ENCODE measurements at places on chromosomes 16 and 17.

DNA sequence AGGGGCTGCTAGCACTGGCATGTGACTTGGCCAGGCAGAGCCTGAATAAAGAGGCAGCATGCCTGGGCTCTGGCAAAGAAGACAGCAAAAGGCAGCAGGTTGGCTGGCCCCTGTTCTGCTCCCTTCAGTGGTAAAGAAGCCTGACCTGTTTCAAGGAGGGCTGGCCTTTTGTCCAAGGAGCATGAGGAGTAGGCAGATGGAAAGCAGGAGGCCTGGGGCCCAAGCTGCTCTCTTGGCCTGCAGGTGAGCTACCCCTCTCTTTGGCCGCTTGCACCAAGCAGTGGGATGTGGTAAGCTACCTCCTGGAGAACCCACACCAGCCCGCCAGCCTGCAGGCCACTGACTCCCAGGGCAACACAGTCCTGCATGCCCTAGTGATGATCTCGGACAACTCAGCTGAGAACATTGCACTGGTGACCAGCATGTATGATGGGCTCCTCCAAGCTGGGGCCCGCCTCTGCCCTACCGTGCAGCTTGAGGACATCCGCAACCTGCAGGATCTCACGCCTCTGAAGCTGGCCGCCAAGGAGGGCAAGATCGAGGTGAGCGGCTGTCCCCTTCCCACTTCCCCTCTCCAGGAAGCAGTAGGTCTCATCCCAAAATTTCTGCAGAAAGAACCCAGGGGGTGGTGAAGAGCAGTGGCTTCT is 8.0 kb downstream of the TRPV2 start:
- no peak for DNase-seq
- H3K27me3 ChIP-seq = no peaks in the 10 kb centered on the region
- H3K36me3 ChIP-seq = peaks cover 30% of the 10 kb centered on the region
- no peak overlapping the region for H3K27ac ChIP-seq
- H3K4me3 ChIP-seq = no peak overlapping the region

GRCh38 chr16:17469741-17470181 is 999 bp downstream of the XYLT1 start:
- no peaks in the 10 kb centered on the region for H3K27me3 ChIP-seq
- H3K4me1 ChIP-seq = peaks cover 20% of the 10 kb centered on the region
- DNase-seq = no peak
- H3K27ac ChIP-seq = peak overlapping the region; percentile 72
- H3K36me3 ChIP-seq = no peaks in the 10 kb centered on the region

DNA sequence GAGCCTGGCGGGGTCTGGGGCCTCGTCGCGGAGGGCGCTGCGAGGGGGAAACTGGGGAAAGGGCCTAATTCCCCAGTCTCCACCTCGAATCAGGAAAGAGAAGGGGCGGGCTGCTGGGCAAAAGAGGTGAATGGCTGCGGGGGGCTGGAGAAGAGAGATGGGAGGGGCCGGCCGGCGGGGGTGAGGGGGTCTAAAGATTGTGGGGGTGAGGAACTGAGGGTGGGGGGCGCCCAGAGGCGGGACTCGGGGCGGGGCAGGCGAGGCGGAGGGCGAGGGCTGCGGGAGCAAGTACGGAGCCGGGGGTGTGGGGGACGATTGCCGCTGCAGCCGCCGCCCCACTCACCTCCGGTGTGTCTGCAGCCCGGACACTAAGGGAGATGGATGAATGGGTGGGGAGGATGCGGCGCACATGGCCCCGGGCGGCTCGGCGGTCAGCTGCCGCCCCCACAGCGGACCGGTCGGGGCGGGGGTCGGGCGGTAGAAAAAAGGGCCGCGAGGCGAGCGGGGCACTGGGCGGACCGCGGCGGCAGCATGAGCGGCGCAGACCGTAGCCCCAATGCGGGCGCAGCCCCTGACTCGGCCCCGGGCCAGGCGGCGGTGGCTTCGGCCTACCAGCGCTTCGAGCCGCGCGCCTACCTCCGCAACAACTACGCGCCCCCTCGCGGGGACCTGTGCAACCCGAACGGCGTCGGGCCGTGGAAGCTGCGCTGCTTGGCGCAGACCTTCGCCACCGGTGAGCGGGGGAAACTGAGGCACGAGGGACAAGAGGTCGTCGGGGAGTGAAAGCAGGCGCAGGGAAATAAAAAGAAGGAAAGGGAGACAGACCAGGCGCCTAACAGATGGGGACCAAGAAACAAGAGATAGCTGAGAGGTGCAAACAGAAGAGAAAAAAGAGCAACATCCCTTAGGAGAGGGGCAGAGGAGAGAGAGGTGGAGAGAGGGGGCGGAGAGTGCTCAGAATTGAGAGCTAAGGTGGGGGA is at the start of gene PNMT:
Gene PNMT (plus strand): TSS at position 509 of the 980 bp plus-strand sequence. CDS start 23 bp downstream, at position 532.
- DNase-seq = peak; percentile 53
- no peaks in the 10 kb centered on the region for H3K36me3 ChIP-seq
- H3K4me3 ChIP-seq = no peak within 1 kb of the TSS

DNA sequence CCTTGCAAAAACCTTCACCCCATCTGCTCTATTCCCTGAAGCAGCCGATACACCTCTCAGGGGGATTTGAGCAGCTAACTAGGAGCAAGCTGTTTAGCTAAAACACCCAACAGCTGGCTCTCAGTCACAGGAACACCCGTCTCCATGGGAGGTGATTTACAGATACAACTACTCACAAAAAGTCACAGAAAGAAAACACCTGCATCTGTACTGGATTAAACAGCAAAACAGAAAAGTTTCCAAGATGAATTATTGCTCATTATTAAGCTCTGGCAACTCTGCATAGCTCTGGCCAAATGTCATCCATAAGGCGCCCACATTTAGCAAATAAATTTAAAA is 22.3 kb downstream of the GJC1 start:
- peaks cover 9% of the 10 kb centered on the region for H3K36me3 ChIP-seq
- H3K27me3 ChIP-seq = no peaks in the 10 kb centered on the region
- no peak for DNase-seq
- peaks cover 12% of the 10 kb centered on the region for H3K4me1 ChIP-seq

All from fibroblast of lung (primary cell).